Stimulated activated CD4-positive, alpha-beta T cell treated with anti-CD3 and anti-CD28 coated beads, Interleukin-12 subunit alpha, Interleukin-12 subunit beta, amount 100 ng/mL, for 4 hours (primary cell): ENCODE measurements at places on chromosomes 5 and 9.
A peak's percentile ranks its signal among the peaks of the same experiment; 100 is the strongest.

GRCh38 chr5:172983542-172984243 lies at the start of gene ATP6V0E1:
TSS of gene ATP6V0E1 (plus strand) at chr5:172983771. CDS start at chr5:172983861, 90 bp downstream.
- peak; percentile 94 for DNase-seq

GRCh38 chr5:154214371-154215106 lies 24.0 kb downstream of the GALNT10 start:
- no peak for DNase-seq

GRCh38 chr9:116860509-116861120 lies 173.5 kb downstream of the TRIM32 start:
- no peak for DNase-seq

DNA sequence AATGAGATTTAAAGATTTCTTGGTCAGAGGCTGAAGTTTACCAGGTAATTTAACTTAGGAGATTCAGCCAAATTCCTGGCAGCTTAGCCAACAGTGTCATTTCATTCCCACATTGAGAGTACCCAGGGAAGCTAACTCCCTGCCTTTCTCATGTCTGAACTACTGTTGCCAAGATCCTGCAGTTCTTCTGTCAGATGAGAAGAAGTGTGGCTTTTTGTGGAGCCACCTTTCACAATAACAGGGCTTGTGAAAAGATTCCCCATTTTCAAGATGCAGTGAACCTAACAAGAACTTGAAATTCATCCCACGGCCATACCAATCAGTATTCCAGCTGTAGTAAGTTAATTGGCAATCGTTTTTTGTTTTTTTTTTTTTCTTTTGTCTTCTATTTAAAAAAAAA lies 176.4 kb downstream of the XRCC4 start:
- no peak for DNase-seq

DNA sequence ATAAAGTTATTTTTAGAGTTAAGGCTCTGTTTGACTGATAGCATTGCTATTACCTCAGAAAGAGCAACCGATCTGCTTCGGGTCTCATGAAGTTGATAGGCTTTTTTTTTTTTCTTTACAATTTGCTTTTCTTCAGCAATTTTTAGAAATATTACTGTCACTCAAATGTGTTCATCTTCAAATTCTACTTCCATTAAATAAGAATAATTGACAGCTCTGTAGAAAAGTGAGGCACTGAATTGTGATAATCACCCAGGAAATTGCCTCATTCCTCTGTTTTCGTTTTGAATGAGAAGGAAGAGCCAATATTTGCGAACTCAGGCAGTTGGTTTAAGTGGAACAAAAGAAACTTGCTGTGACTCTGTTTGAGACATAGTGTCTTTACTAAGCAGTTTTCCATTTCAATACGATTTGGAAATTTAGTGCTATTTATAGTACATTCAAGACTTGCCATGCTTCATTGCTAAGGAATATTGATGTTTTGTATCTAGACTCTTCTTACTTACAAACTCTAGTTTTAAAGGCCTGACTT lies 700.5 kb upstream of the CDH10 start:
- no peak for DNase-seq

DNA sequence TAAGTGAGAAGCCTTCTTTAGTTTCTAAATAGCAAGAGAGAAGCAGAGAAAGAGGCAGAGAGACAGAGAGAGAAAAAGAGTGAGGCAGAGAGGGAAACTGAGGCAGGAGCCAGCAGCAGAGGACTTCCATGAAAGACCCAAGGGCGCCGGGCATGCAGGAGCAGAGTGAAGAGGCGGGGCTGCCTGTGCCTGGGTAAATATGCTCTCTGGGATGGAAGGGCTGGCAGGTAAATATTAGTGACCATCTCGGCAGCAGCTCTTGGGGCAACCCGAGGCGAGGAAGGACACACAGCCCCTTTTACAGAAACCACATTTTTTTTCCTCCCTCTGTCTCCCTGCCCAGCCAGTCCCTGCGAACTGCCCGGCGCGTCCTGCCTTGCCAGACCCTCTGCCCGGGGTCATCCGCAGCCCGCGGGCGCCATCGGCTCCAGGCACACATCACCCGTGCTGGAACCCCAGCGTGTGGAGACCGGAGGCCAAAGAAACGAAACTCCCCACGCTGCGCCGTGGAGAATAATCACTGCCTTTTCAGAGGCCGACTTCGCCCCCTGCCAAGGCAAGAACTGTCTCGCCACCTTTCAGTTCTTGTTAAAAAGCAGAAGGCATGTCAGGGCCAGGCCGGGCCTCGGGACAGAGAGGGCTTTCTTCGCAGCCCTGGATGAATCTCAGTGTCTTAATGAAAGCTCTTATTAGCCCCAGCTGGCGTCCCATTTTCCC lies 61.3 kb downstream of the BOD1 start:
- DNase-seq = no peak

DNA sequence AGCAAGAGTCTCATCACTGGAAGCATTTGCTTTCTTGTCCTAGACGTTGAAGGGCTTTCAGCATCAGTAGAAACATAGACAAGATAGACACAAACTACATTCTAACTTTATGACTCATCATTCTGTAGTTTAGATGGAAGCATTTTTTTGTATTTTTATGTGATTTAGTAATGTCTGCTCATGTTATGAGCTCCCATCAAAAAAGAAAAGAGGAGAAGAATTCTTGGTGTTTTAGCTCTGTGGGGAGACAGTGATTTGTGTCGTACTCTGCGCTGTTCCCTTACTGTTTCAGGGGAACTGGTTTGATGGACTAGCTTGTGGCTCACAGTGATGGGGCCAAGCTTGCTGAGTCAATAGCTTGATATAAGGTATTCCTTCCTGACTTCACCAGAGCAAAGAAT lies 159.2 kb upstream of the WWC1 start:
- DNase-seq = no peak

DNA sequence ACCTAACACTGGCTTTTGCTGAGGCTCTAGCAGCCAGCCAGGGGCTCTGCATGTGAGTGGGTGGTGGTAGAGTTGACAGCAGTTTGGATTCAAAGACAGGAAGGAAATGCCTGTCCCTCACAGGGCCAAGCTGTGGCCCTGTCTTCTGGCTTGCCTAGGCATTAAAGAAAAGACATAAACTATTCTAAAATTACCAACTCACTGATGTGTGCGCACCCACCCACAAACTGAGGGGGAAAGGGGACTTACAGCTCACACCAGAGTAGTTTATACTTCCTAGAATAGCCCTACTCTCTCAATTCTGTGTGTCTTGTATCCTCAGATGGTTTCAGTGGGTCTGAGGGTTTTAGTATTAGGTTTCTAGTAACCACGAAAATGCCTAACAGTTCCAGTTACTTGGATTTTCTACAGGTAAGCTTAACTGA lies 18.3 kb upstream of the IL13 start:
- no peak for DNase-seq

DNA sequence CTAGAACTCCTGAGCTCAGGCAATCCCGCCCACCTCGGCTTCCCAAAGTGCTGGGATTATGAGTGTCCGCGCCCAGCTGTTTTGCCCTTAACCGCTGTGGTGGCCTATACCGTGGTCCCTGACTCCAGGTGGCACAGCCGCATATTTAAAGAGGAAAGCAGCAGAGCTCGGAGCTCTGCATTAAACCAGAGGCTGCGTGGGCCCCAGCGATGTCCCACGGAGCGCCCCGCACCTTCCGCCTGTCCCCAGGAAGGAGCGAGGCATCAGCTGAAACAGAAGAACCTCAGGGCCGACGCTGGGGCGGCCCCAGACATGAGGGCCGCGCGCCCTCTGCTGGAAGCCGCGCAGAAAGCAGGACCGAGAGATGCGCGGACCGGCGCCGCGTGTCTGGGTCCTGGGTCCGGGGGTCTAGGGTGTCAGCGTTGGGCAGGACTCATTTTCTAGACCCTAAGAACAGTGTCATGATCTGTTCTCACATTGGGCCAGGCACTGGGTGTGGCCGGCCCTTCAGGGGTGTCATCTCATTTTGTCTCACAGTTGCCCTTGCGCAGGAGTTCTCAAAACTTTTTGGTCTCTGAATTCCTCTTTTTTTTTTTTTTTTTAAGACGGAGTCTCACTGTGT lies 37.7 kb downstream of the LAMC3 start:
- peak; percentile 71 for DNase-seq

- peak; percentile 36 for DNase-seq
These were observed at the start of gene FSTL4 for GRCh38 chr5:133612249-133612860. TSS of gene FSTL4 (minus strand) at chr5:133612541.

DNA sequence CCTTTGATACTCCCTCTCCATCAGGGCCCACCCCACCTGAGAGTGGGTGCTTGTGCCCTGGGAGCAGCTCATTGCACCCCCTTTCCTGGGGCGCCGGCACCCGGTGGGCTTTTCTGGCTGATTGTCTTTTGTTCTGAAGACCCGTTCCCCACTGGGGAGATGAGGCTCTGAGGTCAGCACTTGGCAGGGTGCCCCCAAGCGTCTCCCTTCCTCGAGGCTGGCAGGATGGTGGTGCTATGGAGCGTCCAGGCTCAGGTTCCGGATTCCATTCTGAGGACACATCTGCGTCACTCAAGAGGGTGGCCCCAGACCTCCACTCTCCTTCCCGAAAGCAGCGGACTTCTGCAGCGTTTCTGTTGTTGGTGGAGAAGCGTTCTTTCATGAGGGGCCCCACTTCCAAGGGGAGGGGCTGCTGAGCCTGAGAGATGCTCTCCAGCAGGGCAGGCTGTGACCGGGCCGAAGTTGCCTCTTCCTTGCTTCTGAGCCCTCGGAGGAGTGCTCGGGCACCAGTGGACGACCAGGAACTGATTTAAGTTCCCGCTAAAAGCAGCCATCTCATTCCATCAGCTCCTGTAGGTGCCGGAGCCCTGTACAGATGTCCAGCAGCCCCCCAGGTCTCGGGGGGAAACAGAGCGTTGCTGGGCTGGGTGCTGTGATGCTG lies 42.2 kb downstream of the COL5A1 start:
- DNase-seq = no peak

GRCh38 chr9:136984464-136985026 lies 1.8 kb downstream of the LCNL1 start:
- no peak for DNase-seq

GRCh38 chr9:81077572-81077971 lies 611.8 kb downstream of the TLE1 start:
- DNase-seq = no peak

DNA sequence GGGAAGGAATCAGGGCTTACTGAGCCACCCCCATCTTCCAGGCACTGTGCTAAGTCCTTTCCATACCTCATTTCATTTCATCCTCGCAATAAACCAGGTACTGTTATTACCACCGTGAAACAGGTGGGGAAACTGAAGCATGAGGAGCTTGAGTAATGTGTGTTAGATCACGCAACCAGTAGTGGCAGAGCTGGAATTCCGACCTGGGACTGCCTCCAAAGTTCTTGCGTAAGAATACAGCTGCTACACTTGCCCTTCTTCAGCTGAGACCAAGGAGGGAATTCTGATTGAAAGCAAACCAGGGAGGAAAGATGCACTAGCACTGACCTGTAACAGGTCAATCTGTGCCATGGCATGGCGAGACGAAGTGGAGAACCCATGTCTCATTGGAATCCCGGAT lies 113.4 kb upstream of the MSX2 start:
- no peak for DNase-seq

DNA sequence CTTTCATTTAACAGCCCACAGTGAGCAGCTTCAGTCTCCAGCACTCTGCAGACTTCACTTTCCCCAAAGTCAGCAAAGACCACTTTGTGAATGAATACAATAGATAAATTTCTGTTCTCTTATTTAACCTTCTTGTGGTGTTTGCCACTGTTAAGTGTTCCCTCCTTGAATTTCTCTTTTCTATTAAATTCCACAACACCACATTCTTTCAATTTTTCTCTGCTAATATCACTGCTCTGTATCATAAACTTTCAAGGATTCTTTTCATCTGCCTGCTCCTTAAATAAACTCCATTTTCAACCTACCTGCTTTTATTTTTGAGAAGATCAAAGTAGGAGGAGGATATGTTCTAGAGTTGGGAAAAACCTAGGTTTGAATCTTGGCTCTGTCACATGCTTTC lies 739.5 kb upstream of the GRAMD2B start:
- no peak for DNase-seq

DNA sequence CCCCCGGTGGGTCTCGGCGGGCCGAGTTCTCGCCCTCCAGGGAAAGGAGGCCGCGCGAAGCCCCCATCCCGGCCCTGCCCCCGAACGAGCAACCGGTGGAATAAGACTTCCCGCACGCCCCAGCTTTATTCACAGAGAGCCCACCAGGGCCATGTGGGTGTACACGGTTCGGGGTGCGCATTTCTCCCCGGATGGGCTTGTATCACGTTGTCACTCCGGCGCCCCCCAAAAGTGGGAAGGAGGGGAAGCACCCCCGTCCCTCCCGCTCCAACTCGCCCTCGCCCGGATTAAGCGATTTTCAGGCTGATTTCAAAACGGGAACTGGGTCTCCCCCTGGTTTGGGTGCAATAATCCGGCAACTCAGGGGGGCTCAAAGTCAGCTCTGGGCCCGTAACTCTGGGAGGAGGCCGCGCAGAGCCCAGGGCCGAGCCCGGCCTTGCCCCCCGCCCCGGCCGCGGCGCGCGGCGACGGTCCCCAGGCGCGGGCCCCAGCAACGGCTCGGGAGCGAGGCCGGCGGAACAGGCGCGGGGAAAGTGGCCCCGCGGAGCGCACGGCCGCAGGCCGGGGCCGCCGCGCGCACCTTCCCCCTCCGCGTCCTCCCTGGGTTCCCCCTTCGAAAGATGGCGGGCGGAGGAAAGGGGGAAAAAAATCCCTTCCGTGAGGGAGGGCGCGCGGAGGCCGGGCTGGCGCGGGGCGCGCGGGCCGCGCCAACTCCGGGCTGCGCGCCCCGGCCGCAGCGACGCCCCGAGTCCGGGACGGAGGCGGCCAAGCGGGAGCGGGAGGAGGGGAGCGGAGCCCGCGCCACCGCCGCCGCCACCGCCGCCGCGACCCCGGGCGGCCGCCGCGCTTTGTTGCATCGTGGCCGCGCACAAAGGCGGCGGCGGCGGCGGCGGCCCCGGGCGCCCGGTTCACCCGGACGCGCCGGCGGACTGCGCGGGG lies 644 bp downstream of the BRD3 start:
- DNase-seq = peak; percentile 39

GRCh38 chr5:52707616-52708015 lies 80.1 kb upstream of the ITGA1 start:
- no peak for DNase-seq

GRCh38 chr9:125932012-125932411 lies 184.8 kb downstream of the PBX3 start:
- DNase-seq = no peak

DNA sequence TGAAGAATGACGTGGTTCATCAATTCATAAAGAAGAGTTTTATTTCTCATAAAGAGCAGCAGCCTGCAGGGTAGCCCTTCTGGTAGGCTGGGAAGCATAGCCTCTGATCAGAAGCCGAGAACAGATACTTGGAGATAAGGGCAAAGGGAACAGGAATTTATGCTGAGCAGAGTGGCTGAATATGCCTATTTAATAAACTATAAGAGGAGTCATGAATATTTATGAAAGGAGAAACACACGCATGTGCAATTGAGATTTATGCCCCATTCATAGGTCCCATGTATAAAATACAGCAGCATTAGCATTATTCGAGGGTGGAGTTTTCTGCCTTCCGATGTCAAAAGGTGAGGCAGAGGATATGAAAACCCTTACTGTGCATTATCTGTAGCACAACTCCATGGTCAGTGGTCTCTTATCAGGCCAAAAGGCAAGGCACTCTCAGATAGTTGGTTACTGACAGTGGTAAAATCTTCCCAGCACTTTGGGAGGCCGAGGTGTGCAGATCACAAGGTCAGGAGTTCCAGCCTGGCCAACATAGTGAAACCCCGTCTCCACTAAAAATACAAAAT lies 569.1 kb downstream of the ACTL7B start:
- no peak for DNase-seq

- no peak for DNase-seq
These were observed 642.9 kb downstream of the MAT2B start for GRCh38 chr5:164148292-164148691.
